ENCODE measurements at places on chromosomes 5 and 9.
A peak's percentile ranks its signal among the peaks of the same experiment; 100 is the strongest.

- no peak for DNase-seq
These were observed 25.1 kb upstream of the EEIG1 start for GRCh38 chr9:128005923-128006322.

GRCh38 chr5:50962934-50963872 lies 296.8 kb downstream of the PARP8 start:
- DNase-seq, result peak; percentile 57

DNA sequence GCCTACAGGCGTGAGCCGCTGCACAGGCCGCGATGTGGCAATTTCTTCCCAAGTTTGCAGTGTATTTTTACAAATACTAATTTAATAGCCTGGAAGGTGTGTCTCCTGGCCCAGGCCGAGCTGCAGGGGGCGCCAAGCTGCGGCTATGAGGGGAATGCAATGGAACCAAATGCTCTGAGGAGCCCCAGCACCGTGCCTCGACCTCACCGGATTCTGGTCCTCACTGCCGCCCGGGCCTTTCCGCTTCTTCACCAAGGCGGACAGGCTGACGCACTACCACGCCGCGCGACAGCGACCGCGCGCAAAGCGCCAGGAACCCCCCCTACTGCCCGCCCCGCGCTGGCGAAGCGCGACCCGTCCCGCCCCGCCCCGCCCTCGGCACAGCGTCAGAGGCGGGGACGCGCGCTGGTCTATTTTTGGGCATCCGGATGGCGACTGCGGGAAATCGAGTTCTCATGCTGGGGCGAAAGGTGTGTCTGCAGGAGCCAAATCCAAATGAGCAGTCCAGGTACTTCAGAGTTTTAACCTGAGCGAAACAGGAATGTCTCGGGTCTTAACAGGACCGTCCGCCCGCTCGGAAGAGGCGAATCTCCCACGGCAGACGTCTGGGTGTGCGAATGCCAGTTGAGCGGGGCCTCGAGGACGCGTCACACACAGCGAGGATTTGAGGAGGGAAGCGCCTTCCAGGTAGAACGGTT lies 31.7 kb upstream of the PRXL2C start:
- peak; percentile 82 for DNase-seq

- no peak for DNase-seq
These were observed 99.7 kb downstream of the MAP1B start for GRCh38 chr5:72206994-72207393.

DNA sequence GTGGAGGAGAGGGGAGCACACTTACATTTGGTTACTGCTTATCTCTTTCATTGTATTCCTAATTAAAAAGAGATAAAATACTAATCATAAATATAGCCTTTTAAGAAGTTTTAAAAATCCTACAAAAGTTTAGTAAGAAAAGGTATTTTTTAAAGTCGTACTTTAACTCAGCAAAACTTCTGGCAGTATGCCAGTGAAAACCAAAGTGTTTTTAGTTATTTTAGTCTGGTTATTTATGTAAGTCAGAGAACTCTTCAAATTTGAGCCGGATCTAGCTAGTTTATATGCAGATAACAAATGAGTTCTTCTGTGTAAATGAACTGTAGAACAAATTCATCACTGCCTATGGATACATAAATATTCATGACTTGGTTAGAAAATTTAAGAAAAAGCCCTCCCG lies 36.5 kb upstream of the ANKDD1B start:
- no peak for DNase-seq

DNA sequence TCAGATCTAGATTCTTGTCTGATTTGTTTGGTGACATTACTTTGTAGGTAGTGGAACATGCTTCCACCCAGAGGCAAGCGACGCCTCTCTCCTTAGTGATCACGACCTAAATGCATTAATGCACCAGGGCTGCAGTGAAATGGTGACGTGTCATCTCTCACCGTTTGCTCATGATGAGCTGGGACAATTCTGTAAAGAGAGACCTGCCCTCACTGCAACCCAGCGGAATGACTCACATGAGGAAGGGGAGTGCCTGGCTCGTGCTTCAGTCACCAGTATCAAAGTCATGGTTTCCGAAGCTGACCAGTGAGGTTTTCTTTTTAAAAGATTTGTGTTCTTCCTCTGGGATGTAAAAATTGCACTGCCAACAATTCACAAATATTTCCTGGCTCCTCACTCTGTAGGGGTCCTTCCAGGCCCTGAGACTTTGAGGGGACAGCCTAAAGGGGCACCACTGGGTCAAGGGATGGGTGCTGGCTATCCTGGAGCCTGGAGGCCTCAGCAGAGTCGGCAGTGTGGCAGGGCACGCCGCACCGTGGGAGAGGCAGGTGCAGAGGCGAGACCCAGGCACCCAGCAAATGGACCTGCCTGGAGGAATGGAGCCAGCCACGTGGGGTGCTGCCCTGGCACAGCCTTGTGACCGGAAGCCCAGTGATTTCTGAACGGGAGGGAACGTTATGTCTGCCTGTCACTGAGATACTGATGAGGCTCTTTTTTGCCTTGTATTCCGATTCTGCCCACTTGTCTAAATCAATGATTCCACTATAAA lies 17.3 kb downstream of the QSOX2 start:
- DNase-seq, result no peak
